ENCODE measurements at places on chromosomes 3 and 15.

DNA sequence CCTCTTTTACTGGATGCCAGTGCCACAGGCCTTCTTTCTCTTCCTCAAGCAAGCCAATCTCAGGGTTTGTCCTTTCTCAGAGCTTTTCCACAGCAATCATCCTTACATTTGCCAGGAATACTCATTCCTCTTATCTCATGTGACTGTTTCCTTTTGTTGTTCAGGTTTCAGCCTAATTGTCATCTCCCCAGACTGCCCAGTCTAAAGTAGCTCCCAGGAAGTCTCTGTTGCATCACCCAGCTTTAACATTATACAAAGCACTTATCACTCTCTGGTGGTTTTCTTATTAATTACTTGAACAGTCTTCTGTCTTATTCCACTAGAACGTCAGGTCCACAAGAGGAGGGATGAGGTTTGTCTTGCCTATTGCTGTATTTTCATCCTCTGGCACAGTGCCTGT is 65.8 kb downstream of the CADPS start:
- DNase-seq: no peak

GRCh38 chr3:14522768-14523167 is 17.4 kb downstream of the GRIP2 start:
- DNase-seq: no peak

GRCh38 chr3:3366386-3366785 is 186.9 kb upstream of the CRBN start:
- no peak for DNase-seq

DNA sequence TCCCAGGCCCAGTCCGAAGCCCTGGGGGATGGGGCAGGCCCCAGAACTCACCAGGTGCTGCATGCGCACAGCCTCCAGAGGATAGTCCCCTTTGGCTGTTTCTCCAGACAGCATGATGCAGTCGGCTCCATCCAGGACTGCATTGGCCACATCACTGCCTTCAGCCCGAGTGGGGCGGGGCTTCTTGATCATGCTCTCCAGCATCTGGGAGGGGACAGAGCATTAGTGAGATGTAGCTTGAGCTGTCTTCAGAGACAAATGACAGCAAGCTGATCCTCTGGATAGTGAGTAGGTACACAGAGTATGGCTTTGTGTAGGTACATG is 9.1 kb upstream of the GRAMD2A start:
- no peak for DNase-seq

GRCh38 chr3:157201648-157202278 is 41.8 kb upstream of the CCNL1 start:
- peak; percentile 53 for DNase-seq

DNA sequence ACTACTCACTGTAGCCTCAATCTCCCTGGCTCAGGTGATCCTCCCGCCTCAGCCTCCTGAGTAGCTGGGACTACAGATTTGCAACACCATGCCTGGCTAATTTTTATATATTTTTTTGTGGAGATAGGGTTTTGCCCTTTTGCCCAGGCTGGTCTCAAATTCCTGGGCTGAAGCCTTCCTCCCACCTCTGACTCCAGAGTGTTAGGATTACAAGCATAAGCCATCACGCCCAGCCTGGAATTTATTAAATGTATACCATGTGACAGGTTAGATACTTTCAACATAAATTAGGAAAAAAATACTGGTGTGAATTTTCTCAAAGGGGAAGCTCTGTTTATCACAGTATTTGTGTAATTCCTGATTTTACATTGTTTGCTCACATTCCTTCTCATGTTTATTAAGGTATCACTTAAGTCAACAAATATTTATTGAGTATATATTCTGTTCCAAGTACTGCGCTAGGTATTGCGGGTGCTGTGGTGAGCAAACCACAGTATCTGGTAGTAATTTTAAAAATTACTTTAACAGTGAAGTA is 24.8 kb downstream of the PPP4R2 start:
- DNase-seq: peak; percentile 14

DNA sequence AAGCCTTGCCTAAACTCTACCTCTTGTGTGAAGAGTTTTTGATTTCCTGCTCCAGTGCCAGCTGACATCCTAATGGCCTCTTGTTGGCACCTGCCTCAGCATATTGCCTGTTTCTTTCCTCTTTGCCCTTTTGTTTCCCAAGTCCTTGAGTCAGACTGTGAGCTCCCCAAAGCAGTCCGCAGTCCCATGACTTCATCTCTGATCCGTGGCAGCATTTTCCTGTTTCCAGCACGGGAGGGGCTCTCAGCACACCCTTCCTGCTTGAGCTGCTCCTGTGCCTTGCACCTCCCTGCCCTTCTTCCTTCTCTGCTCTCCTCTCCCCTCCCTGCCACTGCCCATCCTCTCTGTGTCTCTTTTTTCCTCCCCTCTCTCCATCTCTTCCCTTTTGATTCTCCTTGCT is 179.6 kb downstream of the EPHB1 start:
- DNase-seq: no peak

DNA sequence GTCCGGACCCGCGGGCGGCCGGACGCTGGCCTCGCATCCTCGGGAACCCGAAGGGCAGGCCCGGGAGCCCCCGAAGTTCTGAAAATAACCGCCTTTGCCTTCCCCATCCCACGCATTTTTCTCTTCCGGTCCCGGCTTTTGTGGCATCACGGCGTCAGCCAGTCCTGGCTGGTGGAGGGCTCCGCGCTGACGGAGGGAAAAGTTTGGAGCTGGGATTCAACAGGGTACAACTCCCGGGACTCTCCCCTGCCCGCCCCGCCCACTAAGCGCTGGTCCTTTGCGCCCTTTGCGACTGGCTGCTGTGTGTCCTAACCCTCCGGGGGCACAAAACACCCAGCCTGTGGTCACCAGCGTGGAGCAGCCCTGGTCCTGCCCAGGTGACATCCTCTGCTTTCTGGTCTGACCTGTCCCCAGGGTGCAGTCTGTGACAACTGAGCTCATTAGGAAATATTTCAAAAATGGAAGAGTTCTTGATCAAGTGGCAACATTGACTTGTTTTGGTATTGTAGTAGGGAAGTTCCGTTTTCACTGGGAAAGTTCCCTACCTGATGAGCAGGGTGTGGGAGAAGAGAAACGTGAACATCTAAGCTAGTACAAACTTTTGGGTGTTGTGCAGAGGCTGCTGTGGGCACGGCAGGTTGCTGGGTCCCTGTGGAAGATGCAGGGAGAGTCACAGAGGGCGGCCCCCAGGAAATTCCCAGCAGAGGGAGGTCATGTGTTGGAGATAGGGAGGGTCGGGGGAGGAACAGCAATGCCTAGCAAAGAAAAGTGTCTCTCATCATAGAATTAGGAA is 775 bp downstream of the ARNT2 start:
- DNase-seq: no peak

GRCh38 chr3:180036671-180037455 is at the start of gene PEX5L:
Gene PEX5L (minus strand): TSS chr3:180036937. CDS start chr3:180036599, 338 bp downstream.
- DNase-seq: peak; percentile 24

Data from fibroblast of gingiva (primary cell).